ENCODE measurements at places on chromosomes 1 and 21.
A peak's percentile ranks its signal among the peaks of the same experiment; 100 is the strongest.

DNA sequence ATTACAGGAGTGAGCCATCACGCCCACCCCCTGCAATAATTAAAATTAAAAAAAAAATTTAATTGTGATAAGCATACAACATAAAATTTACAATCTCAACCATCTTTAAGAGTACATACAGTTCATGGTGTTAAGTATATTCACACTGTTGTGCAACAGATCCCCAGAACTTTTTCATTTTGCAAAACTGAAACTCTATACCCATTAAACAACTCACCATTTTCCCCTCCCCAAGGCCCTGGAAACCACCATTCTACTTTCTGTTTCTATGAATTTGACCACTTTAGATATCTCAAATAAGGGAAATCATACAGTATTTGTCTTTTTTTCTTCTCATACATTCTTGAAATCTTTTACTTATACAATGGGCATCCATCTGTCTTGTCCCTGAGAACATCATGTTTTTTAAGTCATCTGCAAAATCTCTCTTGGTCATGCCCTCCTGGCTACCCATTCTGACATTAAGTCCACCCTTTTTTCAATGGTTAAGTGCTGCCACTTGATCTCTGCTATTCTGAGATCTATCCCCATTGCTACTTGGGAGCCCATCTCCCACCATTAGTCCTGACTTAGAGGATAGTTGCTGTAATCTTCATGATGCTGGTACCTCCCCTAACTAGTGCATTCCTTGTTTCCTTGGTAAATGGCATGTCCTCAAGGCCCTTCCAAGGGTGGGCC, 39.4 kb upstream of the ZFYVE9 start:
- no peak for DNase-seq

DNA sequence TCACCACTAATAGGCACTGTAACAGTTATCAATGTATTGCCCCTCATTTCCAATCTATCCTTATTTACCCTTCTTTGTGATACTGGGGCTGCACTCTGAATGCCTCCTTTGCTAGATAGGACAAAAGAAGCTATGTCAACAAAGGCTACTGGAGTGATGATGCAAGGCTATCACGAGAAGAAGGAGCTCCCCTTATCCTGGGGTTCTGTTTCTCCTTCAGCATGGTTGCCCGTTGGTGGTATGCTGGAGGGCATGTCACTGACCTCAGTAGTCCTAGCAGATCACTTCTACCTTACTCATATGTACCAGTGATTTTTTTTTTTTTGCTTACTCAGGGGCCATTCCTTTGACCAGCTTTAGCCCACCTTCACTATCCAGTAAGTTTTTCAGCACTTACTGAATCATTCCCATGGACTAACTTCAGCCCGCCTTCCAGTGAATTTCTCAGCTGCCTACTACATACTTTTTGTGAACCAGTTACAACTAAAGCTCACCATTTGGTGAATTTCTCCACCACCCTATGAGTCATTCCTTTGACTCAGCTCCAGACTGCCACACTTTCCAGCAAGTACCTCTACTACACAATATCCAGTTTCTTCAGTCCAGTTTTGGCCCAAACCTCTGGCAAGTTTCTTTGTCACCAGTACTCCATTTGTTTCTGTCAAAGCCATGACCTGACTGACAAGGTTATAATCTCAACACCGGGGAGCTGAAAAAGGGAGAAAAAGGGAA, 944.5 kb downstream of the KCNT2 start:
- DNase-seq: peak; percentile 71

DNA sequence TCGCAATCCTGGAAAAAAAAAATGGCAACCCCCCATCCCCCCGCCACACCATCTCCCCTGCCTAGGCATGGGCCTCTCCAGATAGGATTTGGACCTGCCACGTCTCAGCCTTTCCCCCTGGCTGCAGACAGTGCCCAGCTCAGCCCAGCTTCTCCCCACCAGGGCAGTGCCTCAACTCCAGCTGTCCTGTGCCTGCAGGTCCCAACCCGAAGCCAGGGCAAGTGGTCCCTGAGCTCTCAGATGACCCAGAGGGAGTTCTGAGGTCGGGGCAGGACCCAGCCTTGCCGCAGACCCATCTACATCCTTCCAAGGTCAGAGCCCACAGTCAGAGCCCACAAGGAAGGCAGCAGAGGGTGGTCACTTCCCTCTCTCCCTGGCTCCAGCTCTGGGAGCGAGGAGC, 86.7 kb upstream of the POU3F1 start:
- no peak for DNase-seq

GRCh38 chr1:181479137-181479745, 4.1 kb upstream of the CACNA1E start:
- peak; percentile 41 for DNase-seq

- no peak for DNase-seq
These were observed 59.2 kb downstream of the SAMSN1 start for GRCh38 chr21:14486869-14487268.

DNA sequence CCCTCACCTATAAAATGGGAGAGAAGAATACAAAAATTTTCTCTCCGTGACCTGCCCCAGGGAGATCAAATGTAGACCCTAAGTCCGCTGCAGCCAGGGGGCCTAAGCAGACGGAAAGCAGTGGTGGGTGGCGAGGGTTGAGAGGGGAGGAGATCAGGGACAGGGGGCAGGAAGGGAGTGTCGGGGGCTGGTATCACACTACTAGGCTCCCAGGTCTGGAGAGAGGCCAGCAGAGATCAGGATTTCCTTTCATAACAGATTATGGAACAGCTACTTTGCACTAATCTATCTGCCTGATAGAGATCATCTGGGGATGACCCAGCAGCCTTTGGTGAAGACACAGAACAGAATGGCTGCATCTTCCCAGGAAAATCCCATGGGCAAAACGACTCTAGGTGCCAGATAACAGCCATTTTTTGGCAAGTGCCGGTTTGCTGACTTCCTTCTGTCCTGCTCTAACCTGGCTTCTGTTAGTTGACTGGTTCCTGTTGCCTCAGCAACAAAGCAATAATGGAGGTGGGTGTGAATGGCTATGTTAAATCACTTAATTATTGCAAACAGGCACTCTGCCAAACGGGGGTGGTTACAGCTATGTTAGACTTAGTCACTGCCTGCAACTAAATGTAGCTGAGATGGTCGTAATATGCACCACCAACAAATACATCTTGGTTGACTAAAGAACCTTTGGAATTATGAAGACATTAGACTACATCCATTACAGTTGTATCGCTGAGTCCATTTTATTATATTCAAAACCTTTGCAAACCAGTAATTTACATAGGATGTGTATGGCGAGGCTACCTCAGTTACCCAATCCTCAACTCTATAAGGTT, 30.0 kb upstream of the EPS8L3 start:
- DNase-seq: peak; percentile 52

GRCh38 chr1:95353194-95353593, 119.2 kb downstream of the RWDD3 start:
- DNase-seq: no peak

DNA sequence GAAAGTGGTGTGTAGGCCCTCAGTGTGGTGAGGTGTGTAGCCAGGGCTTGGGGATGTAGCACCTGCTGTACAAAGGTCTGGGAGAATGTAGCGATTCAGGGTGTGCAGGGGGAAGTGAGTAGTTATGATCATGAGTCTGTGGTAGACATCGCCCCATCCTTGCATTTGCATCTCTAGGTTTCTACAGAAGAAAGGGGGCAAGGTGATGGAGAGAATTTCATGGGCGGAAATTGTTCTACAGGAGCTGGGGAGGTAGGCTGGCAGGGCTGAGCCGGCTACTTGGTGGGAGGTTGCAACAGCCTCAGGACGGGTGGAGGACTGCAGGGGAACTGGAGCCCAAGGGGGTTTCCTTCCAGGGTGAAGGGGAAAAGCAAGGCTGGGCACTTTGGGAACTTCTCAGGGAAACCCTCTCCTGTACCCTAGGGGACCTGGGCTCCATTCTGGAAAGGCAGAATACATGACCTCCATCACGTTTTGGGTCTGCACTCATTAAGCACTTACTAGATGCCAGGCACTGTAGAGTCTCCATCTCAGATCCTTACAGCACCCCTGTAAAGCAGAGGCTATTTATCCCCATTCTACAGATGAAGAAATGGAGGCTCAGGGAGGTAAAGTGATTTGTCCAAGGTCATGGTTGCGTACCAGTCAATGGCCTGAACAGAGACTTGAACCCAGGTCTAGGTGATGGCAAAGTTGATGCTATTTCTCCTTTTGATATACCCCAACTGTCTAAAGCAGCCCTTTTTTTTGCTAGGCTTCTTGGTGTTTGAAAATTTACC, 14.5 kb upstream of the TNFRSF1B start:
- DNase-seq: no peak

GRCh38 chr1:212565079-212565478, 43.5 kb upstream of the ATF3 start:
- DNase-seq: no peak

Data from HFF-Myc (cell line).